ENCODE measurements at places on chromosomes 1 and 21.
A peak's percentile ranks its signal among the peaks of the same experiment; 100 is the strongest.

- peaks cover 19% of the 10 kb centered on the region for H3K36me3 ChIP-seq
- peak overlapping the region; percentile 55 for H3K4me3 ChIP-seq
- peak; percentile 78 for DNase-seq
- no peaks in the 10 kb centered on the region for H3K27me3 ChIP-seq
- peaks cover 69% of the 10 kb centered on the region for H3K4me1 ChIP-seq
Measured at GRCh38 chr1:15949453-15950245, 26.3 kb downstream of the ZBTB17 start.

GRCh38 chr1:29333008-29333407 lies 96.7 kb downstream of the PTPRU start:
- no peaks in the 10 kb centered on the region for H3K4me1 ChIP-seq
- H3K4me3 ChIP-seq, result no peak overlapping the region
- no peaks in the 10 kb centered on the region for H3K36me3 ChIP-seq

DNA sequence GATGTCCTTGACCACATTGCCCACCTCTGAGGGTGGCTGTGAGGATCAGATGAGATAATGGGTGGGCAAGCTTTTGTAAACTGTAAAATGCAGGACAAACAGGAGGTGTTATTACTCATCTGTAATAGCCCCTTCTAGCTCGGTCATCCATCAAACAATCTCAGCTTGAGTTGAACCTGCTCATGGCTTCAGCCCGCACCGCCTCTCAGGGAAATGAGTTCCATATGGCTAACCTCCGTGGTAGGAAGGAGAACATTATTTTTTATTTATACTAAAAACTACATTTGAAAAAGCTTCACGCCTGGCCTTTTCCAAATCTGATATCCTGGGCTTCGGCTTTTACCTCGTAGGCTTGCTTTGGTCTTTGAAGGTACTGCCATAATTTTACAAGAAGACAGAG lies 116.2 kb upstream of the USP24 start:
- H3K27me3 ChIP-seq, result peaks cover 6% of the 10 kb centered on the region
- no peaks in the 10 kb centered on the region for H3K4me1 ChIP-seq
- no peak overlapping the region for H3K4me3 ChIP-seq
- no peaks in the 10 kb centered on the region for H3K36me3 ChIP-seq
- DNase-seq, result no peak
- H3K27ac ChIP-seq, result no peak overlapping the region

GRCh38 chr1:58618303-58618702 lies 41.3 kb upstream of the TACSTD2 start:
- peaks cover 34% of the 10 kb centered on the region for H3K4me1 ChIP-seq
- no peak overlapping the region for H3K4me3 ChIP-seq

- no peaks in the 10 kb centered on the region for H3K36me3 ChIP-seq
- no peak overlapping the region for H3K27ac ChIP-seq
- H3K27me3 ChIP-seq, result no peaks in the 10 kb centered on the region
- H3K4me1 ChIP-seq, result no peaks in the 10 kb centered on the region
- no peak overlapping the region for H3K4me3 ChIP-seq
Measured at GRCh38 chr1:152996633-152997400, 4.7 kb upstream of the SPRR3 start.

DNA sequence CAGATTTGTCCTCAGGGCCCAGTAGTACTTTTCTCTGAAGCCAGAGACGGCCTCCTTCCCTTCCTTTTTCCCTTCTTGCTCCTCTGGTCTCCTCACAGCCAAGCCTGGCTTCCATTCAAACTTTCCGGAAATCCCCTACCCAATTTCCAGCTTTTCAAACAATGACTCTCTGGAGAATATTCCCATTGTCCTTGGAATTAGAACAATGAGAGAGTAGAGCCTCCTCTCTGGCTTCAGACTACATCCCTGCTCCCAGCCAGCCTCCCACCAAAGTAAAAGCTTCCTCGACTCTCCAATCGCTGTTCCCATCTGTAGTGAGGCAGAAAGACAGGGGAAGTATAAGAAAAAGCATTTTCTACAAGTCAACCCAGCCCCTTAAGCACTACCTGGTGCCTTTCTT lies 77.7 kb upstream of the SOX13 start:
- no peaks in the 10 kb centered on the region for H3K36me3 ChIP-seq
- no peak overlapping the region for H3K27ac ChIP-seq
- no peaks in the 10 kb centered on the region for H3K27me3 ChIP-seq
- H3K4me3 ChIP-seq, result no peak overlapping the region
- peaks cover 13% of the 10 kb centered on the region for H3K4me1 ChIP-seq

- peaks cover 35% of the 10 kb centered on the region for H3K4me1 ChIP-seq
- DNase-seq, result no peak
- H3K4me3 ChIP-seq, result peak overlapping the region; percentile 96
Measured at GRCh38 chr1:3773572-3774275, 1.2 kb downstream of the SMIM1 start.

DNA sequence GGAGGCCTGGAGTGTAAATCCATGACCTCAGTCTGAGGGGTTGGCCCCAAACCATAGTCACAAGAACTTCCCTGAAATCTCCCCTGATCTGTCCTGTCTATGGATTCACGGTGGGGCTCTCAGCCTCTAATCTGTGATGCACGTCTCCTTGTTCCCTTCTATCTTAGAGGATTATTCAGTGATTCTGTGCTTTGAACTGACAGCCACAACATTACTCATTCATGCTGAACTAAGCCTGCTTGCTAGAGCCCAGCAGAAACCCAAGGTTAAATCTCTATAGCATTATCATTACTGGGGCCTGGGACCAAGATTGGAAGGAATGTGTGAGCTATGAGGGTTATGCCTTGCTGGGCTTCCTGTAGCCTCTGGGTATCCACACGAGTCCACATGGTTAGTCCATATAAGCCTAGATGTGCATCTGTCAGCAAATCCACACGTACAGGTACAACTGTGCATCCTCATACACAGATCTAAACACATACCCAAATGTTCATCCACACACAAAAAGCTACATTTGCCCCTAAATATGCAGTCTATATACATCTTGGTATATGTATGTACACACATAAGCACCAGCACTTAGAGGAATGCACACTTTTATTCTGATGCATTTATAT lies 22.4 kb upstream of the MAGOH start:
- H3K27me3 ChIP-seq, result no peaks in the 10 kb centered on the region
- DNase-seq, result no peak
- no peaks in the 10 kb centered on the region for H3K36me3 ChIP-seq

DNA sequence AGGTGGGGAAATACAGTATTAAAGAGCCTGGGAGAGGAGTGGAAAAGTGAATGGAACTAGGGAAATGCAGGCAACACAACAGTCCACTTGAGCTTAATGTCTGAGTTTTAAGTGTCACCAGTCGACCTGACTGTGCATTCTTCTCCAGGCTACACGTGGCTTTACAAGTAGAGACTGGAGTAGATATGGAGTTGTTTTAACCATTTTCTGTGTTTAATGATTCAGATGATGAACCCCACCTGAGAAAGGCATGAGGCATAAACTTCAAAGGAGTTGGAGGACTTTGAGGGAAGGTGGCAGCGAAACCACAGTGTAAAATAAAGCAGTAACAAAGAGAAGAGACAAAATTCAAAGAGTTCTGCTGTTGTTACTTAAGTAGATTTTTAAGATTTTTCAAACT lies 12.6 kb downstream of the FUBP1 start:
- H3K36me3 ChIP-seq, result peaks cover 26% of the 10 kb centered on the region
- no peak overlapping the region for H3K27ac ChIP-seq
- no peak for DNase-seq
- H3K27me3 ChIP-seq, result no peaks in the 10 kb centered on the region

DNA sequence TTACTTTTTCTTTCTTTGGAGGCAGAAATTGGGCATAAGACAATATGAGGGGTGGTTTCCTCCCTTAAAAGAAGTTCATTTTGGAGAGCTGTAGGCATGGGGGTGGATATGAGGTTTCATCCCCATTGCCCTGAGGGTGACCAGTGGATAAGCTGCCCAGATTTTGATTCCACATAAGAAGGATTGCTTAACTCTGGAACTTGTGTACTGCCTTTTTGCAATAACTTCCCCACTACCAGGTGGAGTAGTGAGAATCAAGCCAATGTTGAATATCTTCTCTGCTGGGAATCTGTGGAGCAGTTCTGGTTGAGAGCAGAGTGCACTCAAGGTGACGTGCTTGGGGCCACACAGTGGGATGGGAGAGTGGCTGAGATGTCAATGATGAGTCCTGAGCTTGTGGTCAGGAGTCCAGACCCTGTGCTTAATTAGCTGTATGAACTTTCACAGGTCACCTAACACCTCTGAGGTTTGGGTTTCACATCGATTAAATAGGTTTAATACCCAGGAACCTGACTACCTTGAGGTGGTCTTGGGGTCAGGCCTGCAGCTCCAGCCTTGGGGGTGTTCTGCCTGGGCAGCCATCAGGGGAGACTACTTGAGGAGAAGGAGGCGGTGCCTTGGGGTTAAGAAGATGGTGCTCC lies 152.9 kb downstream of the FCRL5 start:
- no peaks in the 10 kb centered on the region for H3K27me3 ChIP-seq
- H3K4me1 ChIP-seq, result no peaks in the 10 kb centered on the region
- no peak overlapping the region for H3K27ac ChIP-seq
- DNase-seq, result no peak
- no peak overlapping the region for H3K4me3 ChIP-seq

DNA sequence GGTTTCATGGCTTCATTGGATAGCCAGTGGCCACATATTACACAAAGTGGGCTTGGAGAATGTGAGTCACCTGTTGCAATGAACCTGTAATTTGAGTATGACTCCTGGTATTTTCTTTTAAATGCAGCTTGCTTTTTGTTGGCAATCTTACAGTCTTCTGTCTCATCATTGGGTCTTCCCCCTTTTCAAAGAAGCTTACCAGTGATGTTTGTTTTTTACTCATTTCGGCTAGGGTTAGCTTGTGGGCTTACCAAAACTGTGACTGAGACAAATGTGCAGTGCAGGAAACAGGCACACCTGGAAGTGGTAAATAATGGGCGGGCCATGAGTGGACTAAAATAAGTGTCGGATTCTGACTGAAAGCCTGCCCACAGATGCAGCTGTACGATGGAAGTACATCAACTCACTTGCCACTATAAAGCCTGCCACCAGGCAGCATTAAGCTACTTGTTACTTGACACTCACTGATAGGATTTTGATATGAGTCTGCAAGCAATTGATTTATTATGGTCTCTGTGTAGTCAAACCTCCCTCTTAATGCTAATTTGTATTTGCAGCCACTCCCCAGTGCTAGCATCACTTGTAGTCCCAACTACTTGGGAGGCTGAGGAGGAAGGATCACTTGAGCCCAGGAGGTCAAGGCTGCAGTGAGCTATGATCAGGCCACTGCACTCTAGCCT lies 4.2 kb downstream of the HHAT start:
- no peaks in the 10 kb centered on the region for H3K36me3 ChIP-seq
- DNase-seq, result no peak
- H3K27me3 ChIP-seq, result no peaks in the 10 kb centered on the region
- peaks cover 43% of the 10 kb centered on the region for H3K4me1 ChIP-seq
- H3K4me3 ChIP-seq, result no peak overlapping the region

DNA sequence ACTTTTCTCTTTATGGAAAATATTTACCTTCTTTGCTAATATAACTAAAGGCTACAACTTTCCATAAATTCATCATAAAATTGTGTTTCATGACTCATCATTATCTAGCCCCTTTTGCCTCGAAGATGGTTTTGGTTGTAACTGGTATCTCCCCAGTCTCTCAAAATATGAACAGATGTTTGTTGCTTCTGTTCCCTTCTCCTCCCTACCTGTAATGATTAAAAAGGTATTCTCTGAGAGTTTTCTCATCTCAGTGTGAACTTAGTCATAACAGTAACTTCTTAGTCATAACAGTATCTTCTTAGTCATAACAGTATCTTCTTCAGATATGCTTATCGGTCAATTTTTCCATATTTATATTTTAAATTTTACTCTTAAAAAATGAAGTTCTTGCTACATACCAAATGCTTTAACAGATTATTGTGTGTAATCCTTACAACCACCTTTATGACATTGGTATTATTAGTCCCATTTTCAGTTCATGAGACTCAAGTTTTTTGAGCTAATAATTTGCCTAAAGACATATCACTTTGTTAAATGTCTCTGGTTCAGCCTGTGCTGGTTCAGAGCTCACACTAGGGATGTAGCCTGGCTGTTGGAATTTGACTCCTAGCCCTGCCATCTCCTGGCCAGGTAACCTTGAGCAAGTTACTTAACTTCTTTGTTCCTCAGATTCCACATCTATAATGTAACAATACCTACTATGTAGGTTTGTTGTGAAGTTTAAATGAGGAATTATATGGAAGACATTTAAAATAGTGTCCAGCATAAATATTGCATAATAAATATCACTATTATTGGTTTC lies 32.6 kb downstream of the ATP1B1 start:
- H3K4me1 ChIP-seq, result no peaks in the 10 kb centered on the region
- H3K27ac ChIP-seq, result no peak overlapping the region
- DNase-seq, result no peak
- H3K4me3 ChIP-seq, result no peak overlapping the region
- H3K36me3 ChIP-seq, result no peaks in the 10 kb centered on the region
- H3K27me3 ChIP-seq, result no peaks in the 10 kb centered on the region

DNA sequence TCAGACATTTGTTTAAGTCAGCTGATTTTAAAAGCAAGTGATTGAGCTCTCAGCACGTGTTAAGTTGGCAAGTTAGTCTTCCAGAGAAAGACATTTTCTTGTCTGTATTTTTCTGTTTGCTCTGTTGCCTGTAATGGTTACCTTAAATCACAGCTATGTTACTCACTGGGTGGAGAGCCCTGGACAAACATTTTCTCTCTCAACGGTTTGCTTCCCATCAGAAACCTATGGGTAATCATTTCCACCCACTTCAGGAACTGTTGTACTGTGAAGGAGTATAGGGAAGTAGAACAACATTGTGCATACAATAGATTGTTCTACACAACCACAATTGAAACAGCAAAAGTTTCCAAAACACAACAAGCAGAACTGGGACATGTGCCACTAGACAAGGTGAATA lies 113.9 kb upstream of the DPT start:
- H3K27ac ChIP-seq, result no peak overlapping the region
- no peaks in the 10 kb centered on the region for H3K36me3 ChIP-seq
- no peak for DNase-seq
- H3K27me3 ChIP-seq, result no peaks in the 10 kb centered on the region

GRCh38 chr1:51518033-51518585 lies 957 bp downstream of the EPS15 start:
- no peaks in the 10 kb centered on the region for H3K36me3 ChIP-seq
- H3K27ac ChIP-seq, result peak overlapping the region; percentile 92
- H3K27me3 ChIP-seq, result no peaks in the 10 kb centered on the region

DNA sequence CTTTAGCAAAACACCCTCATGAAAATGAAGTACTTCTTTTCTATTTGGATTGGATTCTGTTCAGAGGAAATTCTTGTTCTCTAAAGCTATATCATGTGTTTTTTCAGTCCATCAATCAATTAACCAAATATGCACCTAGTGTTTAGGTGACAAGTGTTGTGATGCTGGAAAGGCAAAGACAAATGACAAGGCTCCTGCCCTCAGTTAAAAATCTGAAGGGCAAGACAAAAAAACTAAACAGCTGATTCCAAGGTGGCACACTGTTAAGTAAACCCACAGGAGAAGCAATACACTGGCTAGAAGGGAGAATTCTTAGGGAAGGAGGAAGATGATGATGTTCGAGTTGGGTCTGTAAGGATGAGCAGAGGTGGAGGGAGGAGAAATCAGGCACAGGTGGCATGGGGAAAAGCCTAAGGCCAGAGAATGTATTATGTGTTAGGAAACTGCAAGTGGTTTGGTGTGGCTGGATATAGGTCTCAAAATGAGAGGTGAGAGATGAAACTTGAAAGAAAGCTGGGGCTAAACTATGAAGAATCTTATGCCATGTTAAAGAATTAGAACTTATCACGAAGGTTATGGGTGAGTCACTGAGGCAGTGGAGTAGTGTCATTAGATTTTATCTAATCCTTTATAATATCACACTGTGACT lies 51.8 kb upstream of the GFI1 start:
- DNase-seq, result no peak
- H3K4me1 ChIP-seq, result no peaks in the 10 kb centered on the region
- H3K4me3 ChIP-seq, result no peak overlapping the region
- no peak overlapping the region for H3K27ac ChIP-seq
- no peaks in the 10 kb centered on the region for H3K27me3 ChIP-seq

All from esophagus squamous epithelium (tissue), 5 donors.